Fibroblast of the conjunctiva (primary cell): ENCODE measurements at places on chromosomes 5 and 9.

DNA sequence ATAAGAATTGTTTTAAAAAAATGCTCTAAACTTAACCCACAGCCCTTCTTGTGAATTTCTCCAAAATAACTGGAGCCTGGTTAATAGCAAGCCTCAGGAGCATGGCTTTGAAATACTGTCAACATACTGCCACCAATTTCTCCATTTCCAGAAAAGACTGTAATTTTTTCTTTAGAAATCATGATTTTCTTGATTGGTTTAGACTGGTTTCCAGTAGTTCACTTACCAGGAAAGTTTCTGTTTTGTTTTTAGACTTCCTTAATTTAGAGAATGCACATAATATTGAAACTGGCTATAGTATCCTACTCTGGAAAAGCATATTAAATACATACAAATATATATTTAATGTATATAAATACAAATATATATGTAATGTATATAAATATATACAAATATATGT is 4.5 kb upstream of the CD274 start:
- no peak for DNase-seq

- no peak for DNase-seq
Observed at GRCh38 chr9:107635803-107636174, 146.2 kb upstream of the KLF4 start.

- DNase-seq: no peak
Observed at GRCh38 chr9:136119061-136119882, 597 bp upstream of the TMEM250 start.

DNA sequence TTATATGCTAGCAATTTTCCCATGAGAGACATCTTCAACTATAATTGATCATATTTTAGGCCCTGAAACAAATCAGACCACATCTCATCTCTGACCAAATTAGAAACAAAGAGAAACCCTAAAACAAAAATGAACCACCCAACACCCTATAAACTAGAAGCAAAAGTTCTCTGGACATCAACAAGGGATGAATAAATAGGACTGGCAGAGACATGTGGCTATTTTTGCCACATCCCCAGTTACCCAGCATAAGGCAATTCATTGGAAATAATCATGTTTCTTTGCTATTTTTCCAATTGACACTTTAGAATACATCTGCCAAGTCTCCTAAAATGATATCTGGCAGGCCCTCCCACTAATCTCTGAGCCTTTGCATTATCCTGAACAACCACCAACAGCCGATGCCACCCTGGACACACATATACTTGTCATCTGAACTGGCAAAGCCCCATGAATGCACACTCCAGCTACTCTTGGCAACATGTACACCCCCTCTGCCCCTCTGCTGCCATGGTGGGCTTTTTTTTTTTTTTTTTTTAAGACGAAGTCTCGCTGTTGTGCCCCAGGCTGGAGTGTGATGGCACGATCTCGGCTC is 53.5 kb upstream of the EQTN start:
- no peak for DNase-seq

DNA sequence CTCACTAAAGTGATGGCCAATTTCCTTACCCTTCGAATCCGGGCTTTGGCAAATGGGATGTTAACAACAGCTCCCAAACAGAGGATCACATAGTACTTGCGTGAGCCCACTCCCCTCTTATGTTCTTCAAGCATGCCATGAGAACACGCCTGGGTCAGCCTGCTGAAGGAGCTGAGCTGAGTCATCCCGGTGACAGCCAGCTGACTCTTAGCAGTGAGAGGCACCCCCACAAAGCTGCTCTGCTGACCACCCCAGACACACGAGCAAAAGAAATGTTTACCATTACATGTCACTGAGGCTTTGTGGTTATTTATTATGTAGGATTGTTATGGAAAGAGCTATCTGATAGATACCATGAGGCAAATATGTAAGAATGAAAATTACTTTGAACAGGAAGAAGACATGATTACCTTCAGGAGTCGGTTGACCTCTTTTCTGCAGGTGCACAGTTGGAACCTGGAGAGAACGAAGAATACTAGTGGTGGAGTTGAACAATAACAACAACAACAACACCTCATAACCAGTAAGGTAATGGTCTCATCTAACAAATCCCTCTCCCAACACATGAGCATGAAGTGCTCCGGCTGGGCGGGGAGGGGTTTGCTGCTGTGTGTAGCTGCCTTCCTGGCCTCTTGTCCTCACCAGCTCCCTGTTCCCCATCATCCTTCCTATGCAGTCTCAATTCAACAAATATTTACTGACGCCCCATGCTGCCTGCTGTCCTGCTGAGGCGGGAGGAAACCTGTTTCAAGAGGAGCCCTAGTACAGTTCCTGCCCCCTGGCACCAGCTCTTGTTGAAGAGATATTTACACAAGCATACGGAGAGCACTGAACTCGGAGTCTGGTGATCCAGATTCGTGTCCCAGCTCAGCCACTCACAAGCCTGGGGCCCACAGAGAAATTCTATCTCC is 69.4 kb upstream of the LHFPL2 start:
- DNase-seq: no peak
